ENCODE measurements at places on chromosomes 12 and 14.

- DNase-seq, result no peak
Observed at GRCh38 chr12:100359248-100359647, 2.4 kb downstream of the SLC17A8 start.

DNA sequence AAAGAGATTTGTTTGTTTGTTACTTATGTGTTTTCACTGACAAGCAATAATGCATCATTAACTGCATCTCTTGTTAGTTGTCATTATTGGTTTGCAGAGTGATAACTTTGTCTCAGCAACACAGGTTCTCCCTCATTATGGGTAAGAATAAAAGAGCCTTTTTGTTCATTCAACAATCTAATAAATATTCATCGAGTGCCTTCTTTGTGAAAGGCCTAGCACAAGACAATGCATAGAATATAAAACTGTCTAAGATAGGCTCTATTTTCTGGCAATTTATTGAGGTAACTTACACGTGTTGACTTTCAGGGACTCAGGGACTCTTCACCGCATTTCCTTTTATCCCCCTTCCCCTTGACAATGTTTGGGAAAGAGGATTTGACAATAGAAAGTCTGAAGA lies 95.5 kb upstream of the KRR1 start:
- no peak for DNase-seq

- DNase-seq, result no peak
Observed at GRCh38 chr14:91350813-91351511, 66.7 kb downstream of the CCDC88C start.

GRCh38 chr12:22051114-22051698 lies 5.2 kb downstream of the CMAS start:
- DNase-seq, result no peak

DNA sequence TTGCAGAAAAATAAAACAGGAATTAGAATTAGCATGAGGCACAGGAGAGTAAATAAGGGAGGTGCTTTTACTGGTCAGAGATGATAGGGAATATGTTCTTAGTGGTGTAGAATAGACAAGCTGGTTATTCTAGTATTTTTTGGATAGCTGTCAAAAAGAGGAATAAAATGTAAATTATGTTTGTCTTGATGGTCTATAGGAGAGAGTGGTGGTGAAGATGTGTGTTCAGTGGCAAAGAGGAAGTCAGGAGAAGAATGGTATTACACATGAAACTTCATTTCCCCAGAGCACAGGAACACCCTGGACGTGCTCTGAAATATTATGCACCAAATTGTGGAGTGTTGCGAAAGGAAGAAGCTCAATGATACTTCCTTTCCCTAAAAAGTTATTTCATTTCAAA lies 27.8 kb downstream of the MUCL1 start:
- no peak for DNase-seq

- DNase-seq, result no peak
Observed at GRCh38 chr14:33460164-33460563, 490.7 kb downstream of the EGLN3 start.

DNA sequence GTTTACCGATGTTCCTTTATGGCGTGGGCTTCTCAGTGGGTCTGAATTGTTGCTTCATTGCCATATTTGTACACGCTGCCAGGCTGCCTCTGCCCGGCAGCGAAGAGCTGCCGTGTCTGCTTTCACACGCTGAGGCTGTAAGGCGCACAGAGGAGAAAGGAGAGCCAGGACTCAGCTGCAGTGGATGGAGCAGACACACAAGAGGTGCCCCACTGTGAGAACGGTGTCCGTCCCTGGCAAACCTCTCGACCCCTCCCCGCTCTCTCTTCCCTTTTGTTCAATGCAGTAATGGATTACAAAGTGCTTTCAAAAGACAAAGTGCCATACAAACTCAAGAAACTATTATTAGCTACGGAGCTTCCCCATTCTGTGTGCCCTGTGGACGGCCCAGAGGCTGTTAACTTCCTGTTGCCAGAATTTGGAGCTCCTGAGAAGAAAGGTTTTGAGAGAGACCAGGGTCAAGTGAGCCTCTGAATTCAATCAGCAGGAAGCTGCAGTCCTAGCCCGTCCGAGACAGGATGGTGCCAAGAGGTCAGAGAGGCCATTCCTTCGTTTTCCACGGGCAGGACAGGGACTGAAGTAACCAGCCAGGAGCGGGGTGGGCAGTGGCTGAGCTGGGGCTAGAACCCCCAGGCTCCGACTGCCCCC lies 15.8 kb downstream of the CCND2 start:
- no peak for DNase-seq

DNA sequence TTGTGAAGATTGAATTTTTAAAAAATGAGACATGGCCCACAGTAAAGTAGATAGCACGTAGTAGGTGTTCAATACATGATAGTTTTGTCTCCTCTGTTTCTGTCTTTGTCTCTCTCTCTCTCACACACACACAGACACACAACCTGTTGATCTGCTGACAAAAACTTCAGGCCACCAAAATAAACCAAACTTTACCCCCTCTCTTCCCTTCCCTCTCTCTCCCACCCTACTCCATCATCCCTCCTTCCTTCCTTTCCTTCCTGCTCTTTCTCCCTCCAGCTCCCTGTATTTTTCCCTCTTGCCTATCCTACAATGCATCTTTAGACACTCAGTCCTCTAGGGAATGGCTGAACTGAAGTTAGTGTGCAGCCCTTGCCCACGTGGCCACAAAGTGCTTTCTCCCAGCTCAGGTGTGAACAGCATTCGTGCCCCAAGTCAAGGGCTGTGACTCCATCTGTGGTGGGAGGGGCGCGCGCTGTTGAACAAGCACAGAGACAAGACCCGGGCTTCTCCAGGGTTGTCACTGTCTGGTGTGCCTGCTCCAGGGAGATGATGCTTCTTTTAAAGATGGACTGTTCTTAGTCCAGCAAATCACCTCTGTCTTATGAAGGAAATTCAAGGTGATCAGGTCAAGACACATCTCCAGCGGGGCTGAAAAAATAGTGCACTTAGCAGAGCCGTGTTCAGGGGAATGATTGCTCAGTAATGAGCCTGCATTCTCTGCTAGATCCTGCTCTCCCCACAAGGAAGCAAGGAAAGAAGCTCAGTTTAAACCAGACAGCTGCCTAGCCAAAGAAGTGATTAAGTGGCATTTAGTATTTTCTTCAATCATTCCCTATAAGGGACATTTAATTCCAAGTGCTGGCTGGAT lies 75.3 kb downstream of the WSCD2 start:
- DNase-seq, result no peak

DNA sequence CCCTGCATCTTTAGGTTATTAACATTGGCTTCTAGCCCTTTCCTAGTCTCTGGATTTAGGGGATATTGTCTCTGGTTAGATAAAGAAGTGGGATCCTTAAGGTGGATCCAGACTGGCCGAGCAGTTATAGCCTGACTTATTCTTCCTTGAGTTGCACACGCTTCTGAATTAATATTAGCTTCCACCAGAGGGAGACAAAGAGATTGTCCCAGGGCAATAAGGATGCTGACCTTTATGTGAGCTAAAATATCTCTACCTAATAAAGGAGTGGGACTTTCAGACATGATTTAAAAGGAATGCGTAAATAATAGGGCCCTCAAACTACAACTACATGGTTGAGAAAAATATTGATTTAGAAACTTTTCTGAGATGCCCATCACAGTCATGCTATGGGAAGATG lies 139.7 kb downstream of the SLCO1B3 start:
- no peak for DNase-seq
